ENCODE measurements at places on chromosomes 3 and 15. TPM values are rescaled to one million over a fixed set of nuclear protein-coding genes. Genes with fewer than 3 reads are reported as not detected.

DNA sequence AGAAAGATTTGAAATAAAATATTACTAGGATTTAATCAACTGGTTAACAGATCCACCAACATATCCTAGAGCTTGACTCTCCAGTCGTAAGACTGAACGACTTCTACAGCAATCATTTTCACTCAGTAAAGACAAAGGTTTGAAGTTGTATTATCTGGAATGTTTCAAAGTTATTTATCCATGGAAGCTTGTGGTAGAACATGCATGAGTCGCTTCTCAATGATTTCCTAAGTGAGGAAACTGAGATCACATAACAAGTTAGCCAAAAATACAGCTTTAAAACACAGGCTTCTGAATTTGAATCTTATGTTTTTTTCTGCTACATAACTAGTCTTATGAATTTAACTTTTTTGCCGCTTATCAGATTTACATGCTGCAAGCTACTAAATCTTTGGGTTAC lies 241.8 kb downstream of the FOXP1 start:
- H3K4me3 ChIP-seq: no peak overlapping the region
- no peaks in the 10 kb centered on the region for H3K27me3 ChIP-seq
- no peak overlapping the region for H3K27ac ChIP-seq
- peak; percentile 82 for DNase-seq
- H3K4me1 ChIP-seq: no peaks in the 10 kb centered on the region
- H3K36me3 ChIP-seq: no peaks in the 10 kb centered on the region

Gene IMPG2
- total RNA-seq: 0.33 TPM

DNA sequence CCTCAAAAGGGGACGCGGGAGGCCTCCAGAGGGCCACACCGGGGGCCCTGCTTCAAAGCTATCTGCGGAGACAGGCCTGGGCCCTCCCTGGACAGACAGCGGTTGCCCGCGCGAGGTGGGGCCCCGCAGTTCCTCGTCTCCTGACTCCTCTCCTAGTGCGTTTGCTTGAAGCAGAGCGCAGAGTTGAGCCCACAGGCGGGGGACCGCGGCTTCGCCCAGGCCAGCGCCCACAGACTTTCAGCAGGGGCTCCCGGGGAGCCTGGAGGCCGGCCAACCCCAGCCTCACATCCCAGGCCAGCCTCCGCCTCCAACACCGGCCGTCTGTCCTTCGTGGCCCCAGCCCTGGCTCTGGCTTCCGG lies 540 bp upstream of the ADAMTS7 start:
- H3K4me1 ChIP-seq: peaks cover 10% of the 10 kb centered on the region
- H3K27ac ChIP-seq: peak overlapping the region; percentile 61
- peaks cover 3% of the 10 kb centered on the region for H3K27me3 ChIP-seq
- no peaks in the 10 kb centered on the region for H3K36me3 ChIP-seq

DNA sequence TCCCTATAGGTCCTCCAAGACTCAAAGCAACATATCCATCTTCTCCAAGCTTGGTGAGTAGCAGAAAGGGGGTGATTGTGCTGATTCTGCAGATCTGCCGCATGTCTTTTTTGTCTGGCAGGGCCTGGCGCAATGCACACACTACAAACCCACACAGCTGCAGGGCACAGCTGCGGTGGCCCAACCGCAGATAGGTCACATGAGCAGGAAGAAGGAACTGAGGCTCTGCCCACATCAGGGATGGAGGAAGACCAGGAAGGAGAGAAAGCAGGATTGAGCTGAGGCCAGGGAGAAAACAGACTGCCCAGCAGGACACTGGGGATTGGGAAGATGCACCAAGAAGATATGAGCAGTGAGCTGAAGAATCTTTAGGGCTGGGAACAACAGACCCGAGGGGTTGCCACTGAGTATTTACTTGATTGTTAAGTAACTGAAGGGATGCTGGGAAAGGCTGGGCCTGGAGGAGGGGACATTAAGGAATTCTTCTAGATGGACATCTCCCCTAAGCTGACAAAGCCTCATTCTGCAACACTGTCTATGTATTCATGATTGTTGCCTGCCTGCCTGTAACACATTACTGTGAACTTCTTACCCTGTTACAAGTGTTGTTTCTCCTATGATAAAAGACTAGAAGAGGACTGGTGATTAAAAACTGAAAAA lies 126.7 kb downstream of the MYLK start:
- DNase-seq: no peak
- H3K36me3 ChIP-seq: peaks cover 2% of the 10 kb centered on the region
- H3K27ac ChIP-seq: peak overlapping the region; percentile 70

- H3K4me3 ChIP-seq: no peak overlapping the region
- peaks cover 5% of the 10 kb centered on the region for H3K4me1 ChIP-seq
Observed at GRCh38 chr3:65963787-65964677, 74.7 kb downstream of the MAGI1 start.

- no peak for DNase-seq
- H3K27me3 ChIP-seq: no peaks in the 10 kb centered on the region
- no peaks in the 10 kb centered on the region for H3K36me3 ChIP-seq
- H3K4me3 ChIP-seq: no peak overlapping the region
- H3K27ac ChIP-seq: no peak overlapping the region
Observed at GRCh38 chr3:175184392-175184791, 325.3 kb downstream of the NAALADL2 start.

DNA sequence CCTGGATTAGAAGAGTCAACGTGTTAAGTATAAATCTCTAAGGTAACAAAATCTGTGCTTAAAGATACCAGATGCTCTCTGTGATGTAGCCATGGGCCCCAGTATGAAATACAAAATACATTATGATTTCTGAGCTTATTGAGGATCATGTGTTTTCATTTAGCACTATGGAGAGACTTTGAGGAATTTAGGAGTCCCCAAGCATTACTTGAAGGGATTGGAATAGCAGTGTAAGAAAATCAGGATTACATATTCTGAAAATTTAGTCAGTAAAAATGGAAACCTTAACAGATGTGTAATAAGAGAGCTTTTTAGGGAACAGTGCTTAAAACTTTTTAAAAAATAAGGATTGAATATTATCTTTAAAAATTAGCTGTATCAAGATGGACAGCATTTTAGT lies 35.5 kb downstream of the ECT2 start:
- no peak for DNase-seq
- H3K36me3 ChIP-seq: peaks cover 6% of the 10 kb centered on the region
- no peak overlapping the region for H3K4me3 ChIP-seq
- no peak overlapping the region for H3K27ac ChIP-seq

DNA sequence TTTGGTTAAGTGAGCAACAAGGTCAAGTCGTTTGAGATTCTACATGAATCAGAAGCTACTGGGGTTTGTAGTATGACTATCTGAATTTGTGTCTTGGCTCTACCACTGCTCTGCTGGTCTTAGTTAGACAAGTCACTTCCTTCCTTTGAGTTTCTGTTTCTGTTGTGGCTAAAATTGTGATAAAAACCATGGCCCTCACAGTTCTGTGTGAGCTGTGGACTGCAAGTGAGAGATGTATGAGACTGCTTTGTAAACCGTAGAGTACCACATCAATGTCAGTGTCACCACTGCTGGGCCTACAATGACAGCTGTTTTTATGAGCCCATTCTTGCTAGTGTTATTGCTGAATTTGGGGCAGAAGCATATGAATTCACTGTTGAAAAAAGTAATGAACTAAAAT lies 32.7 kb downstream of the RARB start:
- H3K36me3 ChIP-seq: no peaks in the 10 kb centered on the region
- no peak overlapping the region for H3K4me3 ChIP-seq
- H3K27ac ChIP-seq: no peak overlapping the region
- H3K4me1 ChIP-seq: peaks cover 12% of the 10 kb centered on the region

DNA sequence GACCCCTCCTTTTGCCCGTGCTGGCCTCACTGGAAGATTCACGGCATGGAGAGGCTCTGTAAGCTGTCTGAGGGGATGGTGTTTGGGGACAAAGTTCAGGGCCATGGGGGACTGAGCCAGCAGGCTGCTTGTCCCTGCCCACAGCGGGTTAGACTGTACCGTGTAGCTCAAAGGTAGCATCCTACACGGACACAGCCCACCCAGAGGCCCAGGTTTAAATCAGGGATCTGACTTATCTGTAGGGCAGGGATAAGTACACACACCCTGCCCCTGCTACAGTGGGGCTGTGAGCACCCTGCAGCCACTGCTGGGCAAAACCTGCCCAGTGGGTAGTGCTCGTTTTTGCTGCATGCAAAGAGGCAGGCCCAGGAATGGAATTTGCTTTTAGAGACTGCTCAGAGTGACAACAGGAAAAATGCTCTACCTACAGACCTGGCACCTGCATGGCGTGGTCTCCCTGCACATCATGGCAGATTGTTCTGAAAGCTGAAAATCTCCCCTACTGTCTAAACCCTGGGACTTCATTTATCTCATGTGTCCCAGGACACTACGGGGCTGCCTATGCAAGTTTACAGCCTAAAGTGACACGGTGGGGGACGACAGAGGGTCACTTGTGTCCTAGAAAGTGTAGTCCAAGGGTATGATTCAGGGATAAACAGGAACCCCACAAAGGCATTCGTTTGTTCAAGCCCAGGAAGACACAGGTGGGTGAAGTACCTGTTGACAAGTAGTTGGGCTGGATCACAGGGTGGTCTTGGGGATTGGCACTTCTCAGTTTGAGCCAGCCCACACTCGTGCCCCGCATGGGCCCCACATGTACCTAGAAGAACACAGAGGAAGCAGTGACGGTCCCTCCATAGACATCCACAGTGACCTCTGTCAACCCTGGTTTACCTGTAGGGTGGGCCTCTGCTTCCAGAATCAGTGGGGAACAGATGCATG lies 27.7 kb downstream of the CHDH start:
- no peaks in the 10 kb centered on the region for H3K36me3 ChIP-seq
- no peak for DNase-seq
- no peaks in the 10 kb centered on the region for H3K27me3 ChIP-seq
- H3K27ac ChIP-seq: no peak overlapping the region
- H3K4me1 ChIP-seq: no peaks in the 10 kb centered on the region
- no peak overlapping the region for H3K4me3 ChIP-seq

Gene RNF13
- total RNA-seq: 81.7 TPM

Gene ADAMTS17
- total RNA-seq: 0.17 TPM

Gene MYO5C
- under 0.01 TPM for total RNA-seq

Gene ROBO1
- 104 TPM for total RNA-seq

Gene GNB4
- 49.6 TPM for total RNA-seq

DNA sequence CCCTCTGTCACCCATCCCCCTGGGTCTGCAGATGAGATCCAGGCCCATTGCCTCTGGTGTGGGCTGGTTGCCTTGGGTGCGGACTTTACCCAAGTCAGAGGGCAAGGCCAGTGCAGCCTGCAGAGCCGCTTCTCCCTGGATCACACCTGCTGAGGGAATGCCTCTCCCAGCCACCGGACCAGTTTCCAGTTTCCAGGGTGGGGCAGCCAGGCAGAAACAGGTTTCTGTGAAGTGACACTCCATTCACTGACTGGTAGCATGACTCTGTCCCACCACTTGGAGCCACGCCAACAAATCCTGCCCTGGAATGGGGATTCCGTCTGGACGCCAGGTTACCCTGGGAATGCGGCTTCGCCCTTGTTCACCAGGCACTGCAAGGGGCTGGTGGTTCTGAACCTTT lies 30.0 kb downstream of the PAQR5 start:
- H3K27me3 ChIP-seq: no peaks in the 10 kb centered on the region
- H3K36me3 ChIP-seq: no peaks in the 10 kb centered on the region
- H3K27ac ChIP-seq: no peak overlapping the region
- H3K4me3 ChIP-seq: no peak overlapping the region
- DNase-seq: no peak

Gene C3orf62
- total RNA-seq: 1.5 TPM

DNA sequence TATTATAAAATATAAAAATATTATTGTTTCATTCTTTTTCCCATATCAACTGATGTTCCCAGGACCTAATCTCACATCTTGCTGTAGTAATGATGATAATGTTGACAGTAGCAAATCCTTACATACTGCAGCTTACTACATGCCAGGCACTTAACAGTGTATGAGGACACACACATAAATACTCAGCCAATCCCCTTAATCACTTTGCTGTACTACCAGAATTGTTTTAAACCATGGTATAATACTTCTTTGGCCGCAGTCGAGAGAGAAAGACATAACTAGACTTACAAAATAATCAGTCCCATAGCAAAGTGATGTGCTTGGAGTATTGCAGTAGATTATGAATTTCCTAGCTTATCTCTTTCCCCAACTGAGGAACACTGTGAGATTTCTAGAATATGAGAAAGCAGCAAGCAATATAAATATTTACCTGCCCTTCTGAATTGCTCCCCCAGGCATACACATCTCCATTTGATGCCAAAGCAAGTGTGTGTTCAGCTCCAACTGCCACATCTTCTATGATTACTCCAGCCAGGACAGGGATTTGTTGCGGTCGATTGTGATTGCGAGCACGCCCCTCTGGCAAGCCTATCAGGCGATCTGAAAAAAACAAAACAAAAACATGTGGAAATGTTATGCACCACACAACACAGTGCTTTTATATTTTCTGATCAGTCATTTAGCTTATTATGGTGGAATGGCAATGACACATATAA lies 33.0 kb downstream of the FBXL22 start:
- no peaks in the 10 kb centered on the region for H3K27me3 ChIP-seq
- H3K27ac ChIP-seq: no peak overlapping the region
- H3K36me3 ChIP-seq: peaks cover 13% of the 10 kb centered on the region
- no peak overlapping the region for H3K4me3 ChIP-seq

Gene PAK6
- under 0.01 TPM for total RNA-seq

DNA sequence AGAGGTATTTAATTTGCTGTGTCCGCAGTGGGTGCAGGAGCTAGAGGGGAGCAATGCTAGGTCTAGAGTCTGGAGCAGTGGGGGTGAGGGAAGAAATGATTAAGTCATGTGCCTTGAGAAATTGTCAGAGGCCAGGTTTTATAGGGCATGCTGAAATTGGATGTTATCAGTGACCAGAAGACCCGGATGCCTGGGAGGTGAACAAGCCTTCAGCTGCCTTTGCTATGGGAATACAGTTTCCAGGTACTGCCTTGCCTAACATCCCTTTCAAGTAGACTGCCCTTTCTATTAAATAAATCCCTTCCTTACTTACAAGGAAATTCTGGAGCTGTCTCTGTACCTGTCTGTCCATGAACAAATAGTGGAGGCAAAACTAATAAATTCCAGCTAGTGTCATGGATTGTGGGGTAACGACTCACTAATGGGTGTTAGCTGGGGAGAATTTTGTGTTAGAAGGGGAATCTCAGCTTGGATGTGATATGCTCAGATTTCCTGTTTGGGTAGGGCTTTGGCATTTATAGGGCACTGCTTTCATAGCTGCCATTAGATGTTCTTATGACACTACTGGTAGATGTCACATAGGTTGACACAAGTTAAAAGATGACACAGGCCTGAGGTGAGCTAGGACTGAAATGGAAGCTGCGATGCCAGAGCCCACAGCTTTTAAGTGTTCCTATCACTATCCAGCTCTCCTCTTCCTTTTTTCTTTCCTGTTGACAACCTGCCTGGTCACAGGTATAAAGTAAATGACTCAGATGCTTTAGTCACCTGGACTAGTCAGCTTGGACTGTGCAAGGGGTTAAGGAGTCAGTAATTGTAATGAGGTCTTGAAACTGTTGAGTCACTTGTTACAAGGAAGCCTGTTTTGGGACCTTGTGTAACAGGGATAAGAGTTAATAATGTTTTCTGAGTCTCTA lies 21.3 kb downstream of the CHD2 start:
- H3K36me3 ChIP-seq: peaks cover 2% of the 10 kb centered on the region
- no peaks in the 10 kb centered on the region for H3K27me3 ChIP-seq
- H3K4me3 ChIP-seq: no peak overlapping the region
- DNase-seq: peak; percentile 72

Gene TGM5
- not detected for total RNA-seq

Data from fibroblast of lung (primary cell).